ENCODE measurements at places on chromosomes 3 and 15.

GRCh38 chr15:48858401-48858800 is 19.5 kb upstream of the EID1 start:
- no peak for DNase-seq

DNA sequence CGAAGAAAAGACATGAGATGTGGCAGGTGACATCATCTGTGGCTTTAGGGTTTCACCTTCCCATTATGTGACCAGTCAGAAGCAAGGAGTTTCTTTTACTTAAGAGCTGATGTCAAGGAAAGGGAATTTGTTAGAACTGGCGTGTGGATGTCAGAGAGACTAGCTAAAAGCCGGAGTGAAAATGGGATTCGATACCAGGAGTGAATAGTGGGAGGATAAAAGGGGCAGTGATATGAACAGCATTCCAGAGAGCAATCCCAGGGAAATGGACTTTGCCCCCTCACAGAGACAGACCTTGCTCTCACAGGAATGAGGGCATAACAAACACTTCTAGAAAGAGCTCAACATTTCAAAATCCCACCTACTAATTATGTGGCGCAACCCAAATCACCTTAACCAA is 5.9 kb upstream of the FMN1 start:
- no peak for DNase-seq

GRCh38 chr3:144394032-144394431 is 422.4 kb downstream of the DIPK2A start:
- no peak for DNase-seq

DNA sequence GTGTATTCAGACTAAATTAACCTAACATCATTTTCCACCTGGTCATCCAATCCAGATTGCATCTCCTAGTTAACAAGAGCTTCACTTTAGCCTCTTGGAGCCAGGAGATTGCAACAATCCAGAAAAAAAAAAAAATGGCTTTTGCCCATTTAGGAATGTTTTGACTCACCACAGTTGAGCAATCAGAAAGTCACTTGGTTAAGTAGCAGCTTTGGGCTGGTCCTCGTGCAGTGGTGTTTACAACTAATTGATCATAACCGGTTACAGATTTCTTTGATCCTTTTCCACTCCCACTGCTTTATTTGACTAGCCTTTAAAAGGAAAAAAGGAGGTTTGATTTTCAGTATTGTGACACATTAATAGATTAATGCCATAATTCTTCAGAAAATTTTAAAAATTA is 688.8 kb upstream of the CCDC54 start:
- DNase-seq = no peak

GRCh38 chr3:168024537-168024941 is 71.2 kb downstream of the GOLIM4 start:
- no peak for DNase-seq

DNA sequence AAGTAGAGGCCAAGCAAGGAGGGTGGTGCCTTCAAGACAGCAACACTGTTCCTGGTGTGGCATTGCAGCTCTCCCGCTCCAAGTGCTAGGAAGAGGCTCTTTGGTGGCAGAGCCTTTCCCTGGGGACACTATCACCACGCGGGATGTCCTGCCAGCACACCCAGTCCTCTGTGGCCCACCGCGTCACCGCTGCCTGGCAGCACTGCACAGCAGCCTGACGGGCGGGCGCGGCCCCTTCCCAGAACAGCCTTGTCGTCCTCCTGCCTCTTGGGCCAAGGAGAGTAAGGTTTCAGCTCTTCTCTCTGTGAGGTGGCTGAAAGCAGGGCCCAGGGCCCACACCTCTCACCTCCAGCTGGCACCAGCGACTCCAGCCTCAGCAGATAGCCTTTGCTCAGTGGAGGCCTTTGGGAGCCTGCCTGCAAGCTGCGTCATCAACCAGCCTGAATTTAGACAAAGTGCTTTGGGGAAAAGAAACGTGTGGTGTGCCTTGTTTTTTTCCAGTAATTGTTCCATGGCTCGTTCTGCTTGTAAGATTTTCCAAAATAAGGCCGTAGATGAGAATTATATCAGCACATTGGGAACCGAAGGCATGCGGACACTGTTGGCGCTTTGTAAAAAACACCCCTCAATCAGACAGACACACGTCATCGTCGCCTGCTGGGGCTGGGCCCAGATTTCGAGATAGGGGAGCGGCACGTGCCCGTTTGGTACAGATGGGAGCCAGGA is 65.0 kb downstream of the AAGAB start:
- DNase-seq = no peak

DNA sequence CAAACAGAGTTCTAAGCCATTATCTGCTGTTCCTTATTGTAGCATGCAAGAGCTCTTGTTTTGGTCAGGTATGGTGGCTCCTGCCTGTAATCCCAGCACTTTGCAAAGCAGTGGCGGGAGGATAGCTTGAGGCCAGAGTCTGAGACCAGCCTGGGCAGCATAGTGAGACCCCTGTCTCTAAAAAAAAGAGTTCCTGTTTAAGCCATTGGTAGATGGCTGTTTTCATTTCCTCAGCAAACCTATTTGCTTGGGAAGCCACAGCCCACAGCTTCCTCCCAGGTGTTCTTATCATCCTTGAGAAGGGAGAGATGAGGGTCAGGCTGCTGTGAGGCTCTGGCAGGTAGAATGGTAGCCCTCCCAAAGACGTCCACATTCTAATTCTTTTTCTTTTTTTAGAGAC is 24.4 kb upstream of the FAM81A start:
- no peak for DNase-seq

GRCh38 chr3:182704926-182705325 is 88.4 kb upstream of the ATP11B start:
- no peak for DNase-seq

- no peak for DNase-seq
These were observed 45.6 kb downstream of the CPN2 start for GRCh38 chr3:194305356-194306108.

DNA sequence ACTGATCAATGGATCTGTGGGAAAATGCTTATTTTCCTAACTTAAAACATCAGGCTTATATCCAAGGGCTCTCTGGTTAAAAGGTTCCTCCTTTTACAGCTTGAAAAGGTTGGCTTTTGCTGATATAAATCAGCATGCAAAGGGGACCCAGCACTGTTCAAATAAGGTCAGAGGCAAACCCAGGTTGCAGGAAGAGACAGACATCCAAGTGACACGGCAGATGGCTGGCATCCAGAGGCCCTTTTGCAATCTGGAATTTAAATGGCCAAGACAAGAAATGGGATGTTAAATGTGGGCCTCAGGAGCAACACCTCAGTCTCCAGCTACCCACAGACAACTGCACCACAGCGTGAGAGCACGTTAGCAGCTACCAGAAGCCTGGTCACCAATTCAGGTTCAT is 6.3 kb downstream of the SH3BP5 start:
- DNase-seq = no peak

DNA sequence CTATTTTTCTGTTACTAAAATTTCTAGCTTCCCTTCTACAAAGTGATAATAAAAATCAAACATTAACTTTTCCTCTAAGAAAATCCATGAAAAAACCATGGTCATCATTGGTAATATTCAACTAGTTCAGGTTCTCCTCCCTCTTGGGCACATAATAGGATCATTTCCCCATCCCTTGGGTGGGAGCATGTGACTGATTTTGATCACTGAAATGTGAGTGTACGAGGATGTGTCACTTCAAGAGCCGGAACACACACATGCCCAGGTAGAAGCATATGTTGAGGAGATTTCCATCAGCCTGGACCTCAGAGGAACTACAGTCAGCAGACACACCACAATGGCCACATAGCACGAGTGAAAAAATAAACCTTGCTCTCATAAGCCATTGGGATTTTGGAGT is 36.1 kb downstream of the AP3S2 start:
- no peak for DNase-seq

GRCh38 chr3:156681002-156681401 is 6.6 kb downstream of the TIPARP start:
- DNase-seq = no peak

DNA sequence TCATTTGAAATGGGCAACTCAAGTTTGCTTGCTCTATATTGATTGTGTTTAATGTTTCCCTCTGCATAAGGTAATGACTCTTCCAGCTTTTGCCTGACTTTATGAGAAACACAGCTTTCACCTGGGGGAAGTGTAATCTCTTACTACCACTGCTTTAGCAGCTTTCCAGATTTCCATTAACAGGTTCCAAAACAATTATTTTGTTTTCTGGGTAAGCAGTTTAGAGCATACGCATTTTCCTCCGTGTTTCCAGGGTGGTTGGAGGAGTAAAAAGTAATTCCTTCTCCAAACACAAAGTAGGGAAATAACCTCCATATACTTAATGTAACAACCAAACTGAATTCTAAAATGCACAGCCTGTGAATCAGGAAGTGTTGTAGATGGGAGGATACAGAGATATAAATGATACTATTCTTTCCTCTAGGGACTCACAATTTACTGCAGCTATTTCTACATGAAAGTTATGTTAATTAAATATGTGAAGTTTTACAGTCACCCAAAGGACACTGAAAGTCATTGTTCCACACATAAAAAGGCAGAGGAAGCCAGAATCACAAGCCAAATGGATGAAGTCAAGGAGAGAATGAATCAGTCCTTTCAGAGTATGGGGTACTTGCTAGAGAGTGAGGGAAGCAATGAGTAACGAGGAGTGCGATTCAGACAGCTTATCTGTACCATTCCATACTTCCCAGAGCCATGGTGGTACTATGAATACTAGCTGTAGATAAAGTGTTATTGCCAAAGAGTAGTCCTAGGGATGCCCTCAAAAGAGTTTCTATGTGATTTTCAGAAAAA is 16.6 kb downstream of the ST3GAL6 start:
- no peak for DNase-seq

DNA sequence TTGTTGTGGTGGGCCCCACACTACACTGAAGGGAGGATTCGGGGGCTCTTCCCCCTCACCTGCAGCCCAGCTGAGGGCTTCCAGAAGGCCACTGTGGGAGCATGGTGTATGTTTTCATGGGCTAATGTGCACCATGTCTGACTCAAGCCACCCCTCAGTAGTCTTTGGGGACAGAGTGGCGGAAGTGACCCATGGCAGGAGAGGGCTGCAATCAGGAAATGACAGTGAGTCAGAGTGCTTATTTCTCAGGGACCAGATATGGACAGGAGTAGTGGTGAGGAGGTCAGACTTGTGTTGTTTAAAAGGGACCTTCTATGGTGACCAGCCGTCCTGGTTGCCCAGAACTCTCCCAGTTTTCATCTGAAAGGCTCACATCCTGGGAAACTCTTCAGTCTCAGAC is 32.8 kb upstream of the SLC9A9 start:
- DNase-seq = no peak

DNA sequence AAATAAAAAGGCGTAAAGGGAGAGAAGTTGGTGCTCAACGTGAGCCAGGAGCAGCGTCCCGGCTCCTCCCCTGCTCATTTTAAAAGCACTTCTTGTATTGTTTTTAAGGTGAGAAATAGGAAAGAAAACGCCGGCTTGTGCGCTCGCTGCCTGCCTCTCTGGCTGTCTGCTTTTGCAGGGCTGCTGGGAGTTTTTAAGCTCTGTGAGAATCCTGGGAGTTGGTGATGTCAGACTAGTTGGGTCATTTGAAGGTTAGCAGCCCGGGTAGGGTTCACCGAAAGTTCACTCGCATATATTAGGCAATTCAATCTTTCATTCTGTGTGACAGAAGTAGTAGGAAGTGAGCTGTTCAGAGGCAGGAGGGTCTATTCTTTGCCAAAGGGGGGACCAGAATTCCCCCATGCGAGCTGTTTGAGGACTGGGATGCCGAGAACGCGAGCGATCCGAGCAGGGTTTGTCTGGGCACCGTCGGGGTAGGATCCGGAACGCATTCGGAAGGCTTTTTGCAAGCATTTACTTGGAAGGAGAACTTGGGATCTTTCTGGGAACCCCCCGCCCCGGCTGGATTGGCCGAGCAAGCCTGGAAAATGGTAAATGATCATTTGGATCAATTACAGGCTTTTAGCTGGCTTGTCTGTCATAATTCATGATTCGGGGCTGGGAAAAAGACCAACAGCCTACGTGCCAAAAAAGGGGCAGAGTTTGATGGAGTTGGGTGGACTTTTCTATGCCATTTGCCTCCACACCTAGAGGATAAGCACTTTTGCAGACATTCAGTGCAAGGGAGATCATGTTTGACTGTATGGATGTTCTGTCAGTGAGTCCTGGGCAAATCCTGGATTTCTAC is at the start of gene RARB:
Gene RARB (plus strand): TSS at position 322 of the 847 bp plus-strand sequence. CDS start 469 bp downstream, at position 791.
- DNase-seq = no peak

DNA sequence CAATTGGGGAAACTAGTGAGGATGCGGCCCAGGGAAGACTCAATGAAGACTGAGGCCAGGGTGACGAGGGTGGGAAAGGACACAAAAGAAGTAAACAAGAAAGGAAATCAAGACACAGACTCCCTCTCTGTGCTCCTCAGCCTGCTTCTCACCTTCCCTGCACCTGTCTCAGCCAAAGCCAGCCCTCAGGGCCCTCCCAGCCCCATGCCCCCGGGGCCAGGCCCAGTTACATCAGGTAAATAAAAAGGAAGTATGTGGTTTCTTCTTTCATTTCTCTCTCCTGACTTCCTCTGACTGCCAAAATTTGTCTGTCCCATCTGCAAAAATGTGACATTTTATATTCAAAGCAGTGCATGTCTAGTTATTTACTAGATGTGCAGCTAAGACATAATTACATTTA is 328.0 kb downstream of the UACA start:
- DNase-seq = no peak

DNA sequence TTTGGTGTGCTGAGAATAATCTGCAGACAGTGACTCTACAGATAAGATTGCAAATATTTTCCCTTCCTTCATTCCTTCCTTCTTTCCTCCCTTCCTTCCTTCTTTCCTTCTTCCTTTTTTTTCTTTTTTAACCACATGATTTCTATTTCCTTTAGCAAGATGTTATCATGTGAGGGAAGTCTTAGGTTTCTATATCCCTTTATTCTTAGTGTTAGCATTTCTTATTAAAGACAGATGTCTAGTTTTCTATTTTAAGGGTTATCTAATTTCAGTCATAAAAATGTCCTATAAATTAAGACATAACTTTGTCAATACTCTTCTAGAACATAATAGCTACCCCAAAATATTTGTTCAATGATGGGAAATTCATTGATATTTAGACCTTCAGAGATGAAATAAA is 470.9 kb downstream of the LPP start:
- DNase-seq = no peak

- DNase-seq = no peak
These were observed 119.9 kb downstream of the NSMCE3 start for GRCh38 chr15:29149738-29150075.

- no peak for DNase-seq
These were observed 844.9 kb upstream of the ALCAM start for GRCh38 chr3:104521606-104522336.

DNA sequence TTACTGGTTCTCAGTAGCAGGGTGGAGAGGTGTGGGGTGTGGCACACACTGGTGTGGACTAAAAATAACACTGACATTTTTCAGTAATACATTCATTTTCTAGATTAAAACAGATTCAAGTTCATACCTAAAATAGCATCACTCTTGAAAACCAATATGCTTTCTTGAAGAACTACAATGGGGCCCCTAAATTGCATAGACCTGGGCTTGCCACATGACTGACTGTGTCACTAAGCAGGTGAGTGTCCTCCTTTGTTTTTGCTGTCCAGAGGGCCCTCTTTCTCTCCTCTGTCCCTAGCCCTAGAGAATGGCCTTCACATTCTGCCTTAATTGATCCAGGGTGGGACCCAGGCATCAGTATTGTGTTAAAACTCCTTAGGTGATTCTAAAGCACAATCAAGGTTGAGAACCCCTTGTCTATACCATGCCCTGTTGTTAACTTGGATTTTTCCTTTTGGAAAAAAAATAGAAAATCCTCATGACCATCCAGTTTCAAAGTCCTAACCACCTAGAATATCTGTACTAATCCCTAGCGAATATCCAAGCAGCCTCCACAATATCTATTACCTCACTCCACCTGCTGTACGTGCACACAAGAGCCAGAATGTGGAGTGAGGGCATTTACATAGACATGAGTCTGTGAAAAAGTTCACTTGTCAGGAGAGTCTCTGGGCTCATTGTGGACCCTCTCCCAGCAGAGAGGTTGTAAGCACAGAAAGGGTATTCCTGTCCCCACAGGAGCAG is 18.7 kb upstream of the TMEM41A start:
- no peak for DNase-seq

All from activated CD4-positive, alpha-beta T cell treated with anti-CD3 and anti-CD28 coated beads, Interleukin-2, amount 50 U/mL, for 24 hours (primary cell).